ENCODE measurements at places on chromosomes 3 and 15.

GRCh38 chr3:183779896-183780465 lies 45.4 kb downstream of the MAP6D1 start:
- DNase-seq, result no peak

DNA sequence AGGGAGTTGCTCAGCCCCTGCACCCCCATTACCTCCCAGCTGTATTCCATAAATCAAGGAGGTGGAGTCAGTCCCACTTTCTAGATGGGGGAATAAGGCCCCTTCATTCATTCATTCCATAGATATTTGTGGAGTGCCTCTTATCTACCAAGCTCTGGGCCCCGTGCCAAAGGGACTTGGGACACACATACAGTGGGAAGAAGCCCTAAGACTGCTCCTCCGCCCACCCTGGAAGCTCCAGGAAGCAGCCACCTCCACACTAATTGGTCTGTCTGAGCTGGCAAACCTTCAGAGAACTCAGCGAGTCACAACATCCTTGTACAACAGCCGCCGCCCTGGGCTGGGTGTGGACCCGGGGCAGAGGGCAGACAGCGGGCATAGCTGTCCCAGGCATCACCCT lies 6.4 kb downstream of the STRA6 start:
- peak; percentile 66 for DNase-seq

GRCh38 chr3:140092848-140093536 lies 158.0 kb downstream of the CLSTN2 start:
- no peak for DNase-seq

GRCh38 chr3:174931473-174932353 lies 72.6 kb downstream of the NAALADL2 start:
- no peak for DNase-seq

DNA sequence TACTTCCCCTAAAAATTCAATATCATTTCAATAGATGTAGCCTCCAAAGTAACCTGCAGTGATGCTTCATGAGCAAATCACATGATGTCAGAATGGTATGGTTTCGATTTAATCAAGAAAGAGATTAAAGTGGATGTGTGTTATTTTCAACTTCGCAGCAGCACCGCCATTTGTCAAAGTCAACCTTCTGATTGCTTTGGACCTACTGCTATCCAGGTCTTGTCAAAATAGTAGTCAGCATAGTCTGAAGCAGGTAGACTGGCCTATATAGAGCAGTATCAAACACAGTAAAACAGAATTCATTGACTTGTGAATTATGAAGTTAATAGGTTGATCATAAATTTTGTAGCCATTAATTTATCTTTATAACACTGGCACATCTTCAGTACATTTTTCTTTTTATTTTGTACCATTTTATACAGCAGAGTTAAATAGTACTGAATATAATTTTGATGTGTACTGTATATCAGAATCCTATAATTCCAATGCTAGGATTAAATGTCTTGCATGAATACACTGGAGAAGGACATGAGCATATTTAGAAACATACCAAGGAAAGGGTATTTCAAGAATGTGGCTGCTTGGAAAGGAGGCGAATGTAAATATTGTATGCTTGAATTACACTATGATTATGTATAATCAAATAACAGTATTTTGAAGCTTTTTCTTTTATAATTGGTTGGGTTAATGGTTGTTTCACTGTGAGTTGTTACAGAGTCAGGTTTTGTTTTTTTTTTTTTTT lies 79.6 kb downstream of the CDIN1 start:
- DNase-seq, result no peak

DNA sequence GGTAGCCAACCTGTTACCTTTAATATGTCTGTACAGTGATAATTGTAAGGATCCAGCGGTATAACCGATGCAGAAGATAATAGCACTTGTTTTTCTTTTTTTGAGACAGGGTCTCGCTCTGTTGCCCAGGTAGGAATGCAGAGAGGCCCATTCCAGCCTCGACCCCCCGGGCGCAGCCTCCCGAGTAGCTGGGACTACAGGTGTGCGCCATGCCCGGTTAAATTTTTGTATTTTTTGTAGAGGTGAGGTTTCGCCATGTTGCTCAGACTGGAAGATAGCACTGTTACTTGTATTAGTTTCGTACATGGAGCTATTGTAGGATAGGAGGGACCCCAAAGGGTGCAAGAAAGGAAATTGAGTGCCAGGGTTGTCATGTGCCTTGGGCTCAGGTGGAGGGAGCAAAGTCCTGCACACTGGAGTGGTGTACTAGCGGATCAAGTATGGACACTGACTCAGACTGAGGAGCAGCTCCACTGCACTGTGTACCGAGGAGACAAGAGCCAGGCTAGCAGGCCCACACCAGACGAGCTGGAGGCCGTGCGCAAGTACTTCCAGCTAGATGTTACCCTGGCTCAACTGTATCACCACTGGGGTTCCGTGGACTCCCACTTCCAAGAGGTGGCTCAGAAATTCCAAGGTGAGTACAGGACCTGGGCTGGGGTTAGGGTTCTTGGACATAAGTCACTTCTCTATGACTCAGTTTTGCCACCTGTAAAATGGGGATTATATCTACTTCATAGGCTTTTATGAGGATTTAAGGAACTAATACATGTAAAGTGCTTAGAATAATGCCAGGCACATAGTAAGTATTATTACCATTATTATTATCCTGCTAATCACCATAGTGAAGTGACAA lies 1.0 kb downstream of the OGG1 start:
- DNase-seq, result peak; percentile 16

- DNase-seq, result no peak
These were observed 678.4 kb upstream of the GRM7 start for GRCh38 chr3:6182476-6182875.

DNA sequence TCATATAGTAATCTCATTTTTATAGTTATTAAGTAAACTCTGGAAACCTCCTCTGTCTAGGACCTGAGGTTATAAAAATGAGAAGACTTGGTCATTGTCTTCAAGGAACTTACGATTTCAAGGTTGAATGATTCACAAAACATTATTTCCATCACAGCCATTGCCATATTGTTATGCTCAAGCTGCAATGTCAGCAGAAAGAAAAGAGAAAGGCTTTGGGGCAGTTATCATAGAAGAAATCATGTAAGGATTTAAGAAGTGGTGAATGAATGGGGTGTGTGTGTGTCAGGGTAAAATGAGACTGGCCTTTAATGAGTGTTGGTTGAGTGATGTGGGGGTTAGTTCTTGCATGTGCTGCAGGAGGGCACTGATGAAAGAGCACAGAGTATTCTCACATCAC lies 346.8 kb downstream of the SQOR start:
- no peak for DNase-seq

DNA sequence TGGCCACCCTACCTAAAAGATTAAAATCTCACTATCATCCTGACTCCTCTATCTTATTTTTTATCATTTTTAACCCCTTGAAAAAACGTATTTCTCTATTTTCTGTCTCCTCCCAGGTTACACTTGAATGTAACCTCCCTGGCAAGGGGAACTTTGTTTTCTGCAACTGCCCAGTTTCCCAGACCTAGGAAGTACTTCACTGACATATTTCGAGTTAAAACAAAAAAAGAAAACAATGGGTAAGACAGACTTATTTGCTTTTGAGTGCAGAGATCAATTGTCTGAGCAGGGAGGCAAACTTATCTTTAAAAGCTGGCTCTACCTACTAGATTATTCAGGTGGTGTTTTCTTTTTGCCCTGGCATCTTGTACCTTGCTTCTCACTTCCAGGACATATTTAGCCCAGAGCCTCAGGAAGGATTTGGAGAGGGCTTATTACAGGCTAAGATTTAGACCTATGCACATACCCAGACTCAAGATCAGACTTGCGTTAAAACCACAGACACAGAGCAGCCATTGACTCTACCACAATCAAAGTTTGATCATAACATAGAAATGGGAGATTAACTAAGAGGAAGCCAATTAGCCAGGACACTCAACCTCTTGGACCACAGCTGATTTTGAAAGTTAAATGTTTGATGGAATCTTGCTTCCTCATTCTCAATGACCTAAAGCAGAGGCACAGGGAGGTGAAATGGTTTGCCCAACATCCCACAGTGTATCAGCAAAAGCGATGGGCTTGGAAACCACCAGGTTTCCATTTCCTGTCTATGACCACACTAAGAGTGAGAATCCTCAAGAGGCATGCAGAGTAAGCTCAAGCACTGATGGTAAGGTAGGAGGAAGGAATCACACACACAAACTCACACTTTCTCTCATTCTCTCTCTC lies 169.5 kb upstream of the THBS1 start:
- DNase-seq, result no peak
